ENCODE measurements at places on chromosomes 6 and 20.

- DNase-seq = no peak
Observed at GRCh38 chr20:61119794-61120410, 132.2 kb upstream of the CDH4 start.

DNA sequence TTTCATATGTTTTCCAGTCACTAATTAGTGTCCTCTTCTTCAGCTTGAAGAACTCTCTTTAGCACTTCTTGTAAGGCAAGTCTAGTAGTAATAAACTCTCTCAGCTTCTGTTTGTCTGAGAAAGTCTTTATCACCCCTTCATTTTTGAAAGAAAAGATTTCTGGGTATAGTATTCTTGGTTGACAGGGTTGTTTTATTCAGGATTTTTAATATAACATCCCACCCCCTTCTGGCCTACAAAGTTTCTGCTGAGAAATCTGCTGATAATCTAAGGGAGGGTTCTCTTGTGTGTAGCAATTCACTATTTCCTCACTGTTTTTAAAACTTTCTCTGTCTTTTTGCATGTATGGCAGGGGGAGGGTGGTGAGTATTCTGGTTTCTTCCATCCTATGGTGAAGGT, 9.6 kb upstream of the WFDC11 start:
- DNase-seq = no peak

DNA sequence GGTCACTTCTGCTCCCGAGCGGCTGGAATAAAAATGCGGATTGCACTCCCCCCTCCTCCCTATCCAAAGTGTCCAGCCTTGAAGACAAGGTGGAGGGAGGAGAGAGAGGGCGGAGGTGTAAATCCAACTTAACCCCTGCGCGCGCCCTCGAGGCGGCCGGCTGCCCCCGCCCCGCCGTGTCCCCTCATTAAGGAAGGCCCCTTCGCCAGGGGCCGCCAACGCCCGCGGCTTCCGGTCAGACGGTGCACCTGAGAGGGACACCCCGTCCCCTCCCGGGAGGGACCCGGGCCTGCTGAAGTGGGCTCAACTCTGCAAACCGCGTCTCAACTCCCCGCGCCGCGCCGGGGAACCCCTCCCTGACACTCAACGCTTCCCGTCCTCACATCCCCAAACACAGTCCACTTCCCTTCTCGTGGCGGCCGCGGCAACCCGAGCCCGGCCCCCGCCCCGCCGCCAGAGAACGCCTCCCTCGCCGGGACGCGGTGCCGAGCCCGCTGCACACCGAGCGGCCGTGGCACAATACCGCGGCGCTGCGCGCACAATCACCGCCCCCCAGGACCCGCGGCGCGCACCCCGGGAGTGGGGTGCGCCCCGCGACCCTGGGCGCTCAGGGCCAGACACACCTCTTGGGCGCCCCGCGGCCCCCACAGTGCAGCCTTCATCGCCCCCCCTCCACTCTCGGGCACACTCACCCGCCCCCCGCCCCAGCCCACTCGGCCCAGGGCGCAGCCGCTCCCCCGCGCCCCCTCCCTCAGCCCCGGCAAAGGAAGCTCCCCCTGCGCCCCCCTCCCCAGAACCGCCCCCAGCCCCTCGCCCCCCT, 102.5 kb downstream of the NOL4L start:
- DNase-seq = no peak

- DNase-seq = no peak
Observed at GRCh38 chr6:135438907-135439535, 58.5 kb downstream of the AHI1 start.

DNA sequence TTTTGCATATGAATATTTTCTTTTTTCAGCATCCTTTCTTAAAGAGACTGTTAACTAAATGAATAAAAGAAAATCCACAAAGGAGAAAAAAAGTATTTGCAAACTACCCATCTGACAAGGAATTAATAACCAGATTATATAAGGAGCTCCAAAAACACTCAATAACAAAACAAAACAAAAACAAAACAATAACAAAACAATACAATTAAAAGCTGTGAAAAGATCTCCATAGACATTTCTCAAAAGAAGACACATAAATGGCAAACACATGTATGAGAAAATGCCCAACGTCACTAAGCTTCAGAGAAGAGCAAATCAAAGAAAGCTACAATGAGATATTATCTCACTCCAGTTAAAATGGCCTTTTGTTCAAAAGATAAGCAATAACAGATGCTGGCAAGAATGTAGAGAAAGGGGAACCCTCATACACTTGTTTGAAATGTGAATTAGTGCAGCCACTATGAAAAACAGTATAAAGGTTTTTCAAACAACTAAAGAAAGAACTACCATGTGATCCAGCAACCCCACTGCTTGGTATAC, 1310.0 kb upstream of the EYS start:
- no peak for DNase-seq

- DNase-seq = no peak
Observed at GRCh38 chr20:24657196-24657595, 187.8 kb downstream of the SYNDIG1 start.

DNA sequence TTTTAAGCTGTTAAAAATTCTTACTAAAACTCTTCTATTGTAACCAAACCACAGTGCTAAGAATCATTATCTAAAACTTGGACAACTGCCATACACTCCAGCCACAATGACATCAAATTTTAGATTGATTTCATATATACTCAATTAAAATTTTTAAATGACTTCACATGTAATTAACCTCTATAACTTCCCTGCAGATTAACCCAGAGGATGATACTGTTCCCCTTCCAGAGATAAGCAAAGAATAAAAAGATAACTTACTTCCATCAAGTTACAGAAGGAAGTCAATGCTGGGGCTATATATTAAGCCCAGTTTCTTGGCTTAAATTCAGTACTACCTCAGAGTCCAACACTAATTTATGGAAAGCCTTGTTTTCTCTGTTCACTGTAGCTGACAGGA, 71.3 kb downstream of the ARHGAP18 start:
- no peak for DNase-seq

DNA sequence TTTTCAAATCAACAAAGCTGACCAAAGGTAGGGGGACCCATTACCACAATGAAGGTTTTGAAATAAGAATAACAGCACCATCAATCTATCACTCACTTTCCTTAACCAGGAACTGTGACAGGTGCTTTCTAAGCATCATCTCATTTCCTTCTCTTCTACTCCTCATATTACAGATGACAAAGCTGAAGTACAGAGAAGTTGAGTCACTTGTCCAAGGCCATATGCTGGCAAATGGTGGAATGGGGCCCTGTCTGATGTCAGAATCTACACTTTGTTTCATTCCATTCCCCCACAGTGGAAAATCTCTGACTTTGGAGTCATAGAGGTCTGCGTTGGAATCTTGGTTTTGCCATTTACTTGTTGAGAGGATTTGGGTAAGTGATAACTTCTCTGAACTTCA, 222.5 kb upstream of the LRFN2 start:
- DNase-seq = no peak

DNA sequence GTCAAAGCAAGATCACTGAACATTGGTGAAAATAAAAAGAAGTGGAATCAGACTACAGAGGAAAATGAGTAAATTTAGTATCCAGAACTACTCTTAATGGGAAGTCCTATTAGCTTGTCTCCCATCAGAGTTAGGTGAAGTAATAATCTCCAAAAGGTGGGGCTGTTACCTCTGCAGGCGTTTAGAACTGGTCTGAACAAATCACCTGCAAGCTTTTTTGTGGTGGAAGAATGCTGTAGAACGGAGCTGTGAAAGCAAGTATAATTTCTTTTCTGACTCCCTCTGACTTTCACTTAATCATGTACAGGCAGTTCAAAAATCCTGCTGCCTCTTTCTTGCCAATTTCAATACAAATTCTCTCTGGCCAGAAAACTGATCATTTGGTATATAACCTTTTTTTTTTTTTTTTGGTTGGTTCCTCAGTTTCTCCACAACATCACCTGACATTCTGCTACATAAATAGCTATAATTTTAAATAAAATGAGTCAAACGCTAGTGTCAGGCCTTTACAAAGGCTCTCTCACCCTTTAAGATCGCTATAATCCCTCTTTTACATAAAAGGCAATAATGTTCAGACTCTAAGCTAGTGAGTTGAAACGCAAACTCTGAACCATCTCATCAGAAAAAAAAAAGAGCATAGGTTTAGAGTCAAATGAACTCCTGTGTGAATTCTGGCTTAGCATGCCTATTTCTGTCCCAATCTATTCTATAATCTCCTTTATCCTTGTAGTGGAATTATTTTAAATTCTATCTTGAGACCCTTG, 38.8 kb downstream of the CITED2 start:
- no peak for DNase-seq

DNA sequence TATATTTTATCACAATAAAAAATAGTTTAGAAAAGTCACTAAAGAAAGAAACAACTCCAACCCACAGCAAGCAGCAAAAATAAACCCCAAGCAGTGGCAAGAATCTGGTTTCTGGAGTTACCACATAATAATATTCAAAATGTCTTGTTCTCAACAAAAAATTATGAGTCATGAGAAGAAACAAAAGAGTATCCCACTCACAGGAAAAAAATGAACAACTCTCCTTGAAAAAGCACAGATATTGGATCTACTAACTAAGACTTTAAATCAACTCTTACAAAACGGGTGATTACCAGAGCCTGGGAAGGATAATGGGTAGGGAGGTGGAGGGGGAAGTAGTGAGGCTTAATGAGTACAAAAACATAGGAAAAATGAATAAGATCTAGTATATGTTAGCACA, 425.6 kb downstream of the PLCB1 start:
- DNase-seq = no peak

DNA sequence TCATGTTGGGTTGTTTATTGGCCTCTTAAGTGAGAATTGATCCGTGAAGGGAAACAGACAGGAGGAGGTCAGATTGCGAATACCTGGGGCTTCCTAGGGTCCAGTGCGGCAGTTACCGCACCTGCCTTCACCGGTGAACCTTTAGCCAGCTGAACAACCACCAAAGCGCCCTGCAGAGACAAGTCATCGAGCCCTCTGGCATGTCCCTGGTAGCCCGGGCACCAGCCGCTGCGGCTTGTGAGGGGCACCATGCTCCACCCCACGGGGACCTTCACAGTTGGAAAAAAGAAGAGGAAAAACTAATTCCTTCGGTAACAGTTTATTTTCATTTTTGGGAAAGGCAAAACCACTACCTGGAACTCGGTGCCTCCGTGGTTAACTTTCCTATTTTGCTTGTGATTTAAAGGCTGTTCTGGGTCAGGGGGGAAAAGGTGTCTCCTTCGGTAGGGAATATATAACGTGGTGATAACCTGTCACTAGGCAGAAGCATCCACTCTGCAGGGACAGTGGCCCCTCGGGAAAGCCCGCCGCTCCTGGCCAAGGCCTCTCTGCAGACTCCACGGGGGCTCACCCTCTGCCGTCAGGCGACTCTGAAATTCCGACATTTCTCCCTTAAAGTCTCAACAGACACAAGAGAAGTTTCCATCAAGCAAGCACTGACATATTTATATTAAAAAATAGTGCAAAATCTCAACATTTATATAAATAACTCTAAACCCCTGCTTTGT, 30.7 kb upstream of the ZBP1 start:
- no peak for DNase-seq

GRCh38 chr6:53202052-53202451, 53.4 kb upstream of the GCM1 start:
- DNase-seq = no peak

DNA sequence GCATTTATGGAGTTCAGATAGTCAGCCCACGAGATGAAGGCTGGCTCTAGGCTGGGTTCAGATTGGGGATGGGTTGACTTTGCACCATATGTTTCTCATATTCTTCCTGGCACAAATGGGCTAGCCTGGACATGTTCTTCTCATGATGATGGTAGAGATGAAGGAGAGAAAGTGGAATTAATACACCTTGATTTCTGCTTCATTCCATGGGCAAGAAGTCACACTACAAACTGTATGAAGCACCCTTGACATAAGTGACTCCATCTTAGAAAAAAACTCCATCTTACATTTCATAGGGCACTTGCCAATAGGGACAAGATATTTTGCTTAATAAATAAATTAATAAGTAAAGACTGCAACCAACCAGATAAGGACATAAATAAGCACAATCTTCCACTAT, 12.0 kb upstream of the CD83 start:
- no peak for DNase-seq

- DNase-seq = no peak
Observed at GRCh38 chr6:113564371-113565171, 292.6 kb upstream of the MARCKS start.

- no peak for DNase-seq
Observed at GRCh38 chr20:60803335-60804055, 448.6 kb upstream of the CDH4 start.

GRCh38 chr6:22943327-22943726, 374.0 kb downstream of the HDGFL1 start:
- DNase-seq = no peak

- no peak for DNase-seq
Observed at GRCh38 chr6:134619077-134619476, 301.2 kb upstream of the SGK1 start.

- DNase-seq = no peak
Observed at GRCh38 chr6:157763129-157763903, 59.7 kb upstream of the SNX9 start.

DNA sequence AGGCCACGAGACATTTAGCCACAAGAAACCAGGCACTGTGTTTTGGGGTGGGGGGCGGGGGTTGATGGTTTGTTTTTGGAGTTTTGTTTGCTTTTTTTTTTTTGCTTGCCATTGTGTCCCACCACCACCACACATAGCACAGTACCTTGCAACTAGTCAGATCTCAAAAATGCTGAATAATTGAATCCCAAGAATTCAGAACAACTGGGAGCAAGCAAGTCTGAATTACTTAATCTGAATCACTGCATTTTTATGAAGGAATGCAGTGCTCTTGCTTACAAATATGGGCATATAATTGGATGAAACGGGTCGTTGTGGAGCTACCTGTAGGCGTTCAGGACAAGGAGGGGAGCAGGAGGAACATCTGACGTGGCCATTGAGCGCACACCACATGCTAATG, 151.5 kb upstream of the CDYL start:
- no peak for DNase-seq

DNA sequence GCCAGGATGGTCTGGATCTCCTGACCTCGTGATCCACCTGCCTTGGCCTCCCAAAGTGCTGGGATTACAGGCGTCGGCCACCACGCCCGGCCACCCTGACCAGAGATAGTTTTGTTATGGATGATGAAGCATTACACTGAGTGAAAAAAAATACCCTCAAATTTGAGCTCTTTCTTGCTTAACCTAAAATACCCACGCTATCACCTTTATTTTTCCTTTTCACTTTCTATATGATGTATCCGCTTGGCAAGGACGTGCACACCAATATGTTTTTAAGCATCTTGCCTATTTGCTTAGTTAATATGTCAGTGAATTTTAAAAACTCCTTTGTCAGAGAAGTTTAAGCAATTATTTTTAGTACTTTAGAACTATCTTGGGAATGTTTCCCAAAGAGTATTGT, 150.4 kb downstream of the INSM1 start:
- no peak for DNase-seq

DNA sequence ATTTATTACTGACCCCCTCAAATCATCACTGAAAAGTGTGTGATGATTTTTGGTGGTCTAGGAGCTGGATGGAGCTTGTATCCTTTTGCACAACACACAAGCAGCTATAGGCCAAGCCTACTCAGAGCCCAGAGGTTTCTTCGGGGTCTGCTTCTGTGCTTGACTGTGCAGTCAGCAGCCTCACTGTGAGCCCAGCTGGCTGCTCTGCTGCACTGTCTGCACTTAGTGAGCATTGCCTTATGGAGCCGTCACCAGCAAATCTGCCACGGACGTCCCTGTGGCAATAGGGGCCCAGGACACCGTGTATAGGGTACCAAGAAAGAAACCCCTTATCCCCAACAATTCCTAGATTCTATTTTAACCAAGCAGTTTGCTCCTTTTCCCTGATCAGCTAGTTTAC, 38.6 kb upstream of the GMPR start:
- DNase-seq = no peak

Measured in stimulated activated CD4-positive, alpha-beta T cell treated with anti-CD3 and anti-CD28 coated beads, Interleukin-15, amount 100 ng/mL, for 48 hours (primary cell).